ENCODE measurements at places on chromosomes 16 and 17.

- peak; percentile 19 for DNase-seq
Observed at GRCh38 chr16:81808933-81809480, 29.9 kb downstream of the PLCG2 start.

- no peak for DNase-seq
Observed at GRCh38 chr17:81719410-81720266, 7.6 kb downstream of the SLC25A10 start.

DNA sequence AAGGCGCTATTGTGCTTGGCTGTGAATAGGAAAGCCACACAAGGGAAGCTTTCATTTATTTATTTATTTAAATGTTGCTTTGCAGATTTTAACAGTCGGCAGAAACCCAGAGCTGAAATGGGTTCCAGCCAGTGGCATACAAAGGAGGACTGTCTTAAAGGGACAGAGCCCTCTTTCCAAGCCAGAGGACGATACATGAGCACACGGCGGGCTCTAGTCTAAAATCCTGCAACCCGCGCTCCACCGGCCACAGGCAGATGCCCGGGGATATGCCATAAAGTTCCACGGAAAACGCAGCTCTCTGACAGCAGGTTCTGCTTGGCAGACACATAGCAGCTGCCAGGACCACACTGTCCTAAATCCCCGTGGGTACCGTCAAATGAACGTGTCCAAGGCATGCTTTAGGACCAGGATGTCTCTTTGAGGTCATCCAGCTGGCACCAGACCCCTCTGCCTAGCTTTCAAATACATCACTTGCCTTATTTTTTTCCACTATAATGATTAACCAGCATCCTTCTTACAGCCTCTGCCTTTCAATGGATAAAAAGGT lies 64.6 kb downstream of the CYTH1 start:
- DNase-seq = no peak

DNA sequence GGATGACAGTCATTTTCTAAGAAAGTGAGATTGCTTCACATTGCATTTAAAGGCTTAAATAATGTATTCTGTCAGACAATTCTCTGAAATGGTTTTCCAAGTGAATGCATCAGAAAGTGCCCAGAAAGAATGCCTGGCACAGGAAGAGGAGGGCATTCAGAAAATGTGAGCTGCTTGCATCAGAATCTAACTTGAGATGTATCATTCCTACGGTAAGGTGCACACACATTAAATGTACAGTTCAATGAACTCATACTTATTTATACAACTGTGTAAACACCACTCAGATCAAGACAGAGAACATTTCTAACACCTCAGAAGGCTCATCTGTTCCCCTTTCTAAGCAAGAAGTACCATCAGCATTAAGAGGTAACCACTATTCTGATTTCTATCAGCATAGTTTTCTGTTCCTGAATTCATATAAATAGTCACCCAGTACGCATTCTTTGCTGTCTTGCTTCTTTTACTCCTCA lies 638.0 kb downstream of the MAF start:
- no peak for DNase-seq

DNA sequence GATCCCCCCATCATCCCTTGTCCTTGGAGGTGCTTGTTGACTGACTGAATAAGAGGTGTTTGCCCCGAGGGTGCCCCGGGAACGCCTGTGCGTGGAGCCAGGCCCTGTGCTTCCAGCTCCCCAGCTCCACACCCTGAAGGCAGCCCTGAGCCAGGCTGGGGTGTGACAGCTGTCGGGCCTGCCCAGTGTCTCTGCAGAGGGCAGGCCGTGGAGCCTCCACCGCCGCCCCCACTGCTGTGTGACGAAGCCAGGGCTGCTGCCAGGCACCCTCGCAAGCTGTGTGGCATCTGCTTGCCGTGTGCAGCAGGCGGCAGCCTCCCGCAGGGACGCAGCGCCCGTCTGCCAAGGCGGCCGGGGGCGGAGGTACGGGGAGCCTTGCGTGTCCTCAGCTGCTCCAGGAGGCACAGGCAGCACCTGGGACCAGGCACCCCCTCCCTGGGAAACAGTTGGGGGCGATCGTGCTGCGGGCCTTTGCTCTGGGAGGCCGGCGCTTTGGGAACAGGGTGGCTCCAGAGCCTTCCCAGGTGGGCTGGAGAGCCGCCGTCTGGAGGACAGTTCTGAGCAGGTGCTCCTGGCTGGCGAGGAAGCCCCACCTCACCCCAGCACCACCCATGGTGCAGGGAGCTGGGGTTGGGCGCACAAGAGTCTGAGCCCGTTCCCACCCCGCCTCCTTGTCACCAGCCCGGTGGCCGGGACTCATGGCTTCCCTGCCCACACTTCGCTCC lies 26.6 kb downstream of the GSE1 start:
- no peak for DNase-seq

- DNase-seq = no peak
Observed at GRCh38 chr16:4075534-4075933, 40.7 kb downstream of the ADCY9 start.

DNA sequence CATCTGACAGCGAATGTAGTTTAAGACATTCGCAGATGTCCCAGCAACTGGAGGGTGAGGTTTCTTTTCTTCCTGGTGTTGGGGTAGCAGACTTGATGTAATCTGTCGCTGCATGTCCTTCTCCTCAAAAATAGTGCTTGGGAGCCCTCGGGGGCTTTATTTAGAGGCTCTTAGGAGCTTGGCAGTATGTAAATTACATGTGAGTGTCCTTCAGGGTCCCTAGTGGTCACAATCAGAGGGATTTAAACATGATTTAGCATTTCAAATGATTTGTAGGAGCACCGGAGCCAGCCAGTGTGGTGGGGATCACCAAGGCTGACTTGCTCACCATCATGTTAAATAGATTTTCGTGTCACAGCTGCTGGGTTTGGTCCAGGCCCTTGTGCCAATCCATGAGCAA lies 8.8 kb upstream of the SALL1 start:
- no peak for DNase-seq

GRCh38 chr17:39729280-39729851 lies 966 bp downstream of the MIEN1 start:
- DNase-seq = no peak

- no peak for DNase-seq
Observed at GRCh38 chr16:58325941-58326340, 31.1 kb upstream of the PRSS54 start.

GRCh38 chr17:42780851-42781638 lies 635 bp downstream of the WNK4 start:
- DNase-seq = no peak

GRCh38 chr16:53370827-53371226 lies 63.4 kb upstream of the RBL2 start:
- no peak for DNase-seq

DNA sequence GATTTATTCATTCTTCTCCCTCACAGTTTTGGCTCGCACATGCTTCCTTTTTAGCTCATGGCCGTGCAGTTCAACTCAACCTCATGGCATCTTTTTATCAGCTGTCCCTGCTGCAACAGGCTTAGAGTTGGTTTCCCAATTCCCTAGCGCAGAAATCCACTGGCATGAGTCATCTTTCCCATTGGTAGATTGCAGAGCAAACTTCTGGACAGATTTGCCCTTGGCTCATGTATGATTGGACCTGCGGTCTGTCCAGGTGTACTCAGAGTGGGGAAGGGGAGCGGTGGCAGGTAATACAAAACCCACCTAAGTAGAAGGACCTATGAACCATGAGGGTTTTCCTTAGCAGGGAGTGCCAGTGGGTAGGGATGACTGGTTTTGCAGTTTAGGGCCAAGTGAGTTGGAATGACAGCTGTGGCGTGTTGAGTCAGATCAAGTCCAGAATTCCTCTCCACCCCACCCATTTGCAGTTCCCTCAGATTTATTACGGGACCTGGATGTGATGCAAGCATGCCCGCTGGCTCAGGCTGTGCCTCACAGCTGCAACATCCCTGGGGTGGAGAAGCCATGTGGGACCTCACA lies 584.7 kb downstream of the WWOX start:
- no peak for DNase-seq

GRCh38 chr16:84461413-84462295 lies 42.8 kb downstream of the MEAK7 start:
- no peak for DNase-seq

GRCh38 chr16:23512168-23512695 lies 1.9 kb upstream of the GGA2 start:
- DNase-seq = no peak

DNA sequence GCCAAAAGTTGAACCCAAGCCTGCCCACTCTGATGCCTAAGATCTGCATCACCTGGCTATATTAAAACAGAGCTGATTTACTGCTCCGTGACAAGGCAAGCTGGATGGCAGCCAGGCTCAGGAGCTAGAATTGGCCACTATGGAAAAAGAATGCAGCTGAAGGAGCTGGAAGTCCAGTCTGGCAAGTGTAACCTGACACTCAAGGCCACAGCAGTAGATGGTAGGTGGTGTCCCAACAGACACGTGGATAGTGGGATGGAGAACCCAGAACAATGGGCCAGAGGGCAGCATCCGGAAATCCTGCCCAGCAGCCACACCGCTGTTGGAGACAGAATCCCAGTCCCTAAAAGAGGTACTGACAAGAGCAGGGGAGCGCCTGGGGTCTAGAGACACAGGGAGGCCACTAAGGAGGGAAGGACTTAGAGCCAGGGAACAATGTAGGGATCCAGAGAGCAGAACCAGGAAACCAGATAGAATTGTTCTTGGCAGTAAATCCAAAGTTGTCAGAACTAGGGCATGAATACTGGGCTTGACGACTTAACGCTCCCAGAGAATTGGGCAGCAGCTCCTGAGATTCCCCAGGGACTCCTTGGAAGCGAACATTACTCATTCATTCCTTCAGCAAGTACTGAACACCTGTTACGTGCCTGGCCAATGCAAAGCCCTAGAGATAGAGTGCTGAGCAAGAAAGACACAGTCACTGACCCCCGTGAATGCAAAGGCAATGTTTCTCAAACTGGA lies 85.7 kb downstream of the CDYL2 start:
- DNase-seq = no peak

DNA sequence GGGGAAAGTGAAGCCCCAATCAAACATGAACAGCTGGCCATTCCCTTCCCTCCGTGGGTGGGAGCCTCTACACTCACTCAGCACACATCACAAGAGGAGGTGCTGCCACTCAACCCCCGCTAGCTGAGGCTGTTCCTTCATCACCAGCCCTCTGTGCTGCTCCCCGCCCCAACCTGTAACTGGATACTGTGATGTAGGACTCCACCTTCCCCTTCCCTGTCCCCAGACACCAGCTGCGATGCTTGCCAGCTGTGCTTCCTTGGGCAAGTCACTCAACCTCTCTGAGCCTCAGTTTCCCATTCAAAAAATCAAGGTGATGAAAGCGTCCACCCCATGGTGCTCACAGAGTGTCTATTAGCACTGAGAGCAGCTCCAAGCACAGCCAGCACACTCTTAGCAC lies 273.2 kb downstream of the MRTFB start:
- DNase-seq = no peak

DNA sequence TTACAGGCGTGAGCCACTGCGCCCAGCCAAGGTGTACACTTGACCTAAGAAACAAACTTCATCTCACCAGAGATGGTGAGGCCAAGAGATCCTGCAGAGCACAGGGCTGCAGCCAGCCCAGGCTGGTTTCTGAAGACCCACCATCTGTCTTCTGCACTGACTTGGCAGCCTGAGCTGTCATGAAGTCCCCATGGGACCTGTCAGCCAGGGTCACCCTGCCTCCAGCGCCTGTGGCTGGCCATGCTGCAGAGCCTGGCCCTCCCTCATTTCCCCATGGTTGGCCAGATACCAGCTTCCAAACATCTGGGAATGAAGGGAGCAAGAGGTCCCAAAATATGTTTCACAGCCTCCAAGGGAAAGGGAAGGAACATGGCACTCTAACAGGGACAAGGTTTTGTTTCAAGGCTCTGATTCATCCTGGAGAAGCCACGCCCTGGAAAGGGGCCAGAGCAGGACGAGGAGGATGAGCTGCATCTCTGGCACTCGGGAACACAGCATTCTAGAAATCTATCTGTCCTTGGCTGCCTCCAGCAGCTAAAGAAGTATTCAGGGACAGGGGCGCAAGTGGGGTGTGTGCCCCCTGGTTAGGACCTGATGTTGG lies 45.3 kb downstream of the DDX19A start:
- no peak for DNase-seq

- peak; percentile 3 for DNase-seq
Observed at GRCh38 chr16:19502395-19503131, 19.3 kb downstream of the GDE1 start.

DNA sequence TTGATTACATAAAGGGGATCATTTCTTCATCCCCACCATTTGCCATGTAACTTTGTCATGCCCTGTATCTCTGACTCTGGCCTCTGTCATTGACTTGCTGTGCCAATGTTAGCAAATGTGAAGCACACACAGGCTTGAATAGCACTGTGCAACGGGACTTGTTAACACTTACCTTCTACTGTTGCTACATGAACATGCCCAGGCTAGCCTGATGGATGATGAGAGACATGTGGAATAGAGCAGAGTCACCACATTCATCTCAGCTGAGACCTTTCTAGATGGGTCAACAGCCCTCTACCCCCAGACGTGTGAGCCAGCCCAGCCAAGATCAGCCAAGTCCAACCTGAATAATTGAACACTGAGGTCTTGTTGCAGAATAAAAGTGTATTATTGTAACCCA lies 162.1 kb upstream of the SALL1 start:
- DNase-seq = no peak

DNA sequence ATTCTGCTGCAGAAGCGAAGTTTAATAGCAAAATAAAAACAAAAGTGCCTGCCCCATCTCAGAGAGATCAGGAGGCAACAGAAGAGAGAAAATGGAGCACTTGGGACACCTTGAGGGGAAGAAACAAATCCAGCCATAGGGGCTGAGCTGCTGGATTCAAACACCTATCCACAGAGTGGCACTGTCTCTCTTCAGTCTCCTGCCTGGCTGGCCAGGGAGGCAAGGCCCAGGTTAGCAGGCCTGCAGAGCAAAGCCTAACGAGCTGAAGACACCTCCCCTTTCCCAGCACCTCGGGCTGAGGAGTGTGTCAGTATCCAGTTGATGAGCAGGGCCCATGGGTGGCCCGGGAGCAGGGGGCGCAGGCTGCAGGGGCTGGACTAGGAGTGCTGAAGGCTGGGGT lies 8.8 kb upstream of the KRT31 start:
- no peak for DNase-seq

- no peak for DNase-seq
Observed at GRCh38 chr16:84844559-84845495, 25.0 kb downstream of the CRISPLD2 start.

DNA sequence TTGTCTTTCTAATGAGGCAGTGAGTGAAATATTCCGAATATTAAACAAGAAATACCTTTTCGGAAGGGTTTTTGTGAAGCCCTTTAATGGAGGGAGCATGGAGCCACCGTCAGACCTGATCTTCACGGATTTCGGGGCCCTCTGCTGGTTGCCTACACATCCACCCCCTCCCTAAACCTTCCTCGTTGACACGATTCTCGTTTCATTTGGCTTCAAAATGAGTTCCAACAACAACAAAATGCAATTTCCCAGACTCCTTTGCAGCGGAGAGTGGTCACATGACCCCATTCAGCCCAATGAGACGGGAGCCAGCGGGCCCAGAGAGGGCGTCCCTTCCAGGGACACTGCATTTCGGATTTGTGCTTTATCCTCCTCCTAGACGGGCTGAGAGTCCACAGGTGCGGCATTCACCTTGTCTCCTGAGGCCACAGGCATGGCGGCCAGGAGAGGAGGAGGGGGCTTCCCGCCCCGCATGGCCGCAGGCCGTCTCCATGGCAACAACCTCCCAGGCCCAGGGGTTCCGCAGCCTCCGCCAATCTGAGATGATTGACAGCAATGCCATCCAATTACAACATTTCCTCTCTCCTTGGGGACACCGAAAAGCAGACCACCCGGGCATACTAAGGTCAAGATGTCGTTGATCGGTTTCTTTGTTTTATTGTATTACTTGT lies 259.8 kb downstream of the C16orf95 start:
- DNase-seq = no peak
